ENCODE measurements at places on chromosomes 5 and 9.
A peak's percentile ranks its signal among the peaks of the same experiment; 100 is the strongest.

- no peak for DNase-seq
Measured at GRCh38 chr5:59449905-59450644, 443.5 kb downstream of the PDE4D start.

- no peak for DNase-seq
Measured at GRCh38 chr5:78534148-78534904, 114.2 kb downstream of the LHFPL2 start.

GRCh38 chr9:14273696-14274121 lies 40.2 kb downstream of the NFIB start:
- no peak for DNase-seq

DNA sequence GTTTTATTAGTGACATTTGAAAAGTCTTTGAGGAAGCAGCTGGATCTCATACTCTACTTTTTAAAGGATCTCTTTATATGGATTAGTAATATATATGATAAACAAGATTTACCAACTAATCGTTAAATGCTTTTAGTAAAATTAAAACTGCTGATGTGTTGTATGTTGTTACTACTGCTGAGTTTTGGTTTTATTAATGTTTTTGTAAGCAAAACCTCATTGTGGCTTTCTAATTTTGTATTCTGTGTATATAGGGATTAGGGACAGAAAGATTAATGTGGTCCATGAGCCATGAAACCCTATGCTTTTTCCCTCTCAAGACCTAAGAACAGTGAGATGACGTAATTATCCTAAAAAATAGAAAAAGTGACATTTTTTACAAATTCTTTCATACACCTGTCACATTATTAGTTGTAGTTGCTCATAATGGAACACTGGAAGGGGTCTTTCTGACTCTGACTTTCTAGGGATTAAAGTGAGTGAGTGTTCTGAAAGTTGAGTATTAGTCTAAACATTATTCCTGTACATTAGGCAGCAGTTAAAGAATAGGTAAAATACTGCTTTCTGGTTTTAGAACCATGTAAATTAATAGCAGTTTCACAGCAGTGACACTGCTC lies 85.9 kb downstream of the SLC12A2 start:
- DNase-seq: no peak

DNA sequence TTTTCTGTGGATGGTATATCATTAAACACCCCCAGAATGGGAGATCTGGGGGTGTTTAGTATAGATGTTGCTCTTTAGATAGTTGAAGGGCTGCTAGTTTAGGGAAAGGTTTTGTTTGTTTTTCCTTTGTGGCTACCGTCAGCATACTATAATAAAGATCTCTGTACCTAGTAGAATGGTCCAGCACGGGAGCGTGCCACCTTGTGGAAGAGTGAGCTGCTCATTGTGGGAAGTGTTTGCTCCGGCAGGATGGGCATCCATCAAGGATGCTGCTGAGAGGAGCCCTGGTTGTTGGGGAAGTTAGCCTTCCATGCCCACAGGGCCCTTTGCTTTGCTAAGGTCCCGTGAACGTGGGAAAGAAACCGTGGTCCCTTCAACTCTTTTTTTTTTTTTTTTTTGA lies 113.1 kb downstream of the LIFR start:
- no peak for DNase-seq

- DNase-seq: no peak
Measured at GRCh38 chr9:129278391-129279237, 100.6 kb upstream of the IER5L start.

DNA sequence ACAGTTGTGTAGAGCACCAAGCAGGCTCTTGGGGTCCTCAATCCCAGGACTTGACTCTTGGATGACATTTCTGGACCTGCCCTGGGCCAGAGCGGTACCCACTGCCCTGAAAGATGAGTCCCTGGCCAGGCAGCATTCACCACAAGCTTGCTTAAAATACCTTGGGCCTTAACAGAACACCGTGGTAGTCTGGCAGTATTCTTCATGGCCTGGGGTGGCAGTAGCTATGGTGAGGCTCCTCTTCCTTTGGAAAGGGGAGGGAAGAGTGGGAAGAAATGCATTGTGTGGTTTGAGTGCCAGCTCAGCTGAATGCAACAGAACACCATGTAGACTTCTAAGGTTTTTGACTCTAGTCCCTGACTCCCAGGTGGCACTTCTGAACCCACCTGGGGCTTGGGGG lies 29.4 kb upstream of the IRGM start:
- no peak for DNase-seq

GRCh38 chr5:96628406-96628805 lies 33.8 kb upstream of the CAST start:
- DNase-seq: no peak

- DNase-seq: peak; percentile 52
Measured at GRCh38 chr9:129111528-129112151, 425 bp downstream of the PTPA start.

DNA sequence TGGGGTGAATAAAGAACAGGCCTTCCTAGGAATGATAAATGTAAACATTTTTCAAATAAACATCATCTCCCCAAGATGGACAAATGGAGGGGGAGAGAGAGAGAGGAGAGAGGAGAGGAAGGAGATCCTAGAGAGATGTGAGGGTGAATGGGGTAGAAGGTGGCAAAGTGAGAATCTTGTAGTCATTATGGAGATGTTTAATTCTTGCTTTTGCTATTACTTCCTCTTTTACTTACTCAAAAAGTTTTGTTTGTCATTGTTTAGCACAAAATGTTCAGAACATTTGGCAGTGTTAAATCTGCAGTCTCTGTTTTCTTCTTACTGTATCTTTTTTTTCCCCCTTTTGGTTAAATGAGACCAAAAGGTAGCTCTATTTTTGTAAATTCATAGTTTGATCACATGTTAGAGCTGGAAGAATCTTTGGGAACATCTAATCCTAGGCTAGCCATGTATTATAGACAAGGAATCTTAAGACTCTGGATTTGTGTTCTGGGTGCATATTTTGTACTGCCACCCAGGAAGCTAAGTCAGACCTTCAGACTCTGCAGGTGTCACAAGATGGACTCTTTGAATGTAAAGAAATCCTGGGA lies 266.1 kb downstream of the NTRK2 start:
- no peak for DNase-seq

GRCh38 chr5:97164846-97165245 lies 18.2 kb downstream of the RIOK2 start:
- no peak for DNase-seq

GRCh38 chr5:18828351-18828750 lies 1159.6 kb downstream of the CDH18 start:
- no peak for DNase-seq

GRCh38 chr5:133399247-133399891 lies 213.0 kb downstream of the FSTL4 start:
- peak; percentile 23 for DNase-seq

GRCh38 chr9:109403116-109403515 lies 82.3 kb upstream of the EPB41L4B start:
- no peak for DNase-seq

- DNase-seq: peak; percentile 53
Measured at GRCh38 chr9:5186416-5187169, 1.2 kb upstream of the INSL6 start.

DNA sequence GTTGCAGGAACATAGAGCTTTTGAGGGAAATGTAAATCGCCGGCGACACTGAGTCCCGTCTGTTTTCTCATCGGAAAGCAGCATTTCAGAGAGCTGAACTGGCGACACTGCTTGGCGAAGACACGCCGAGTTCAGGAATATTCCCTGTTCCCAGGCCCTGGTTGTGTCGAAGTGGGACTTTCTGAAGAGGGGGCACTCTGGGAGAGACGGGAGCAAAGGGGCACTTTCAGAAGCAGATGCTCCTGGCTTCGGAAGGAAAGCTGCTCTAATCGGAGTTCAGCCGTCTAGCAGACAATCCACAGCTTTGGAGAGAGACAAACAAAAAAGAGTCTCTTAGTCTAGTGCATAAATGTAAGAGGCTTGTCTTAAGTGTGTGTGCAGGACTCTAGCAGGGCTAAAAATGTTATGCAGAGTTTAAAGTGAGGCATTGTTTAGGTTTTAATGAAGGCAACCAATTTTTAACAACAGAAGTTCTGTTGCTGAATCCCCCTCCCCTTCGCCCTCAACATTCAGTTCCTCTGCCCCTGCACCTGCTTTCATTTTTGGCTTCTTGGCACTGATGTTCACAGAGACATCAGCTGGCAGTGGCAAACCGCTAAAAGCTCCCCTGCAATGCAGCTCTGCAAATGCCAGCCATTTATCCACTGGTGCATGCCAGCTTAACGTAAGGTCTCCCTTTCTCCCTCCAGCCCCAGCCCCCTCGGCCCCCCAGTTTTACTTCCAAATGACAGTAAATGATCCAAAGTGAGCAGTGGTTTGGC lies 289.5 kb upstream of the MPDZ start:
- DNase-seq: no peak

DNA sequence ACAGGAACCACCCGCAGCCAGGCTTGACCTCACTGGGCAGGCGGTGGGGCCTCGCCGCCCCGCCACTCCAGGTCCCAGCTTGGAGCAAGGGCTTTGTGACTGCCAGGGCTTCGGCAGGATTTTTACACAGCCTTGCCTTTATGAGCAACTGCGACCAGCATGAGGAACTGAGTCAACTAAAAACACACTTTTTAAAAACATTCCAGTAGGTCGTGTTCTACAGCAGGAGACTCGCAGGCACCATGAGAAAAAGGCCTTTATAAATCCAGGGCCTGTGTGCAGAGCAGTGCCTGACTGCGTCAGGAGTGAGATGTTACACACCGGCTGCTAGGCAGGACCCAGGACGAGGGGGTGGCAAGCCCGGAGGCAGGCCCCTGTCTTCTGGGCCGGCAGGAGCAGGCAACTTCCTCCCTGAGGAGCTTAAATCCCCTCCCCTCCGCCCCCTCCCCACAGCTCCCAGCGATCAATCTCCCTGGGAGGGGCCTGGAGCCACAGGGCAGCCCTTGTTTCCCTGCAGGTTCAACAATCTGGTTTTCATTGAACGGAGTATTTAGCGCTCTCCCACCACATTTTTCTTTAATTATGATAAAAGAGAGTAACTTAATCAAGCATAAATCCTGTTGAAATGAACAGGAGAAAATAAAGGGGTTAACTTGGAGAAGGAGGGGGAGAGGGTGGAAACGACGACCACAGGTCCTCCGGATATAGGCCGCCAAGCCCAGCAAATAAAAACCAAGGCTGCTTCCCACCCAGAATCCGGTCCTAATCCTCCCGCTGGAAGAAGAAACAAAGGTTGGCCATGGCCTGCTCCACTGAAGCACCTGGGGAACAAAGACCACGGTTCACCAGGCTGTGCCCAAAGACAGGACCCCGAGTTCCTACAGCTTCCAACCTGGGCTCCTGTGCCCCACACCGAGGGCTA lies 92.5 kb downstream of the ROR2 start:
- DNase-seq: no peak

DNA sequence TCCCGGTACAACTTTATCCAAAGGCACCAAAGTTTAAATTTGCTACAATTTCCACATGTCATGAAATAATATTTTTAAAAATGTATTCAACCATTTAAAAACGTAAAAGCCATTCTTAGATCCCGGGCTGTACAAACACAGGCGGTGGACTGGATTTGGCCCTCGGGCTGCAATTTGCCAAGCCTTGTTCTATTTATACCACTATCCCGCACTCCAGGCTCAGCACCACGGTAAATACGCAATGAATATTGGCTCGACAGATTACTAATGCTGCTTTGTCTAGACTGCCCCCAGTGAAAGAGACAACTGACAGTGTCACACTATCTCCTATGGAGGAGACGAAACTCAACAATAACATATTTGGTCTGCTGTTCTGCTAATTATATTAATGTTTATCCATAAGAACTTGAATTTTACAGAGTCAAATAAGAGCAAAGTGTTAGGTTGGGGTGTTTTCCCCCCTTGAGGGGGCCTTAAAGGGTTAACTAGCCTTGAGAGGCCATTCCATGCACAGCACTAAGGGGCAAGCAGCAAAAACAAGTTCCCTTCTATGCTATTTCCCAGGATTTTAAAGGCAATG lies 98.1 kb downstream of the MARCHF11 start:
- no peak for DNase-seq

DNA sequence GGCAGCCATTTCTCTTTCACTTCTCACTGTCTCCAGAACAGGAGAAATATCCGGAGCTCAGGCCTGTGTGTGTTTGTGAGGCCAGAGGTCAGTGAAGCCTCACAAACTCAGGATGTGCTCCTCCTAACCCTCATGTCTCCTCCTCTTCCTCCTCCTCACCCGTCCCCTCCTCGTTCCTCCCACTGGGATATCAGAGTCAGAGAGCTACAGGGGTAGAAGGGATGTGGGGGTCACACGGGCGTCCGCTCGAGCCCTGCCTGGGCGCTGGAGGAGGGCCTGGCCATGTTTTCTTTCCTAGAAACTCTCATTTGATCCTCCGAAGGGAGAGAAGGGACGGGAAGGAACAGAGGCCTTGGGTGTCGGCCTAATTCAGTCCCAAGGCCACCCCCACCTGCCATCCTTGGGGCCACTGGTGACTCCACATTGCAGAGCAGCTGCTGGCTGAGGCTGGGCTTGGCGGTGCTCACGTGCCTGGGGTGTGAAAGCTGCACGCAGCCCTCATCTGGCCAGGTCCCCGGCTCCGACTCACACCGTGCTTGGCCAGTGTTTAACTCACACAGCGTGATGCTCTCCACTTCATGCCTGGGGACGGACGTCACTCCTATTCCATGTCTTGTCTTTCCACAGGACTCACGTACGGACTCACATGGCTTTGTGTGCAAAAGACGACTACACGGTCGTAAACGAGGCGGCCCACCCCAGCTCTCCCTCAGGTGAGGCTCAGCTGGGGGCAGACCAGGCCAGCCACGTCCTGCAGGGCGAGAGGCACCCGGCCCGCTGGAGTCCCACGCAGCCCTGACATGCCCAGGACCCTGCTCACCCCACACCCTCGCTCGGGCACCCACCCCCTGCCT lies 22.6 kb upstream of the SLC6A19 start:
- no peak for DNase-seq

DNA sequence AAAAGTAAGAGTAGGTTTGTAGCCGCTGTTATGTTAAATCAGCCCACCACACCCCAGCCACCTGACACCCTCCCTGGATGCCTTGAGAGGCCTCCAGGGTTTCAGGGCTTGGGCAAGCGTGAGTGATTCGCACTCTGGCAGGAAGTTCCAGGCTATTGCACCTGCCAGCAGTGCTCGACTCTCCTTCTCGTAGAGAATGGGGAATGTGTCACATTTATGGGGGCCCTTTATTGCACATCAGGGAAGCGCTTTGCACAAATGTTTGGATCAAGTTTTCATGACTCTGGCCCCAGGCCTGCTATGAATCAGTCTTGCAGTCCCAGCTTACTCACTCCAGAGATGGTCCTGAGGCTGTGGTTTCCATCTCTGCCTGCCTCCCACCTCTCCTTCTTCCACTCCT lies 66.1 kb upstream of the ADRA1B start:
- no peak for DNase-seq

DNA sequence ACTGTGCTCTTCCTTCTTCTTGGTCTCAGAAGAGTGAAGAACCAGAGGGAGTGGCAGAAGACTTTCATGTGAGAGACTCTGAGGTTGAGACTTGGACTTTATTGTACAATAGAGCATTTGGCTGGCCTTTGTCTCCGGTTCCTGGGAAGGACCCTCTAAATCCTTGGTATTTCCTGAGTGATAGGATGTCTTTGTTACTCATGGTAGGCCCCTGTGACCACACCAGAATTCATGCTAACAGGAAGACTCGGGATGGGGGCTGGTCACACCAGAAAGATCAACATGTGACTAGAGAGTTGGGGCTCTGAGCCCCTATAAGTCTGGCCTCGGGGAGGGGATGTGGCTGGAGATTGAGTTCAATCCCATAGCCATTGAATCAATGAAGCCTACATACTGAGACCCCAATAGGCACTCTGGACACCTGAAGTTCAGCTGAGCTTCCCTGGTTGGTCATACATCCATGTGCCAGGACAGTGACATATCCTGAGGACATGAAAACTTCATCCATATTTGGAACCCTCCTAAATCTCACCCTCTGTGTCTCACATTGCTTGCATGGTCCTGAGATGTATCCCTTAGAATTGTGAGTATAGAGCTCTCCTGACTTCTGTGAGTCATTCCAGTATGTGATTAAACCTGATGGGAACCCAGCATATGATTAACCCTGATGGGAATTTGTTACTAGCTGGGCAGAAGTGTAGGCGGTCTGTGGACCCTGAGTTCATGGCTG lies 201.7 kb downstream of the GADD45G start:
- peak; percentile 10 for DNase-seq

Data from stimulated activated CD8-positive, alpha-beta memory T cell treated with anti-CD3 and anti-CD28 coated beads, Interleukin-4, amount 100 ng/mL, for 48 hours (primary cell).